ENCODE measurements at places on chromosomes 4 and X.

- peak; percentile 91 for DNase-seq
Observed at GRCh38 chrX:153662266-153662665, 11.3 kb downstream of the PNCK start.

DNA sequence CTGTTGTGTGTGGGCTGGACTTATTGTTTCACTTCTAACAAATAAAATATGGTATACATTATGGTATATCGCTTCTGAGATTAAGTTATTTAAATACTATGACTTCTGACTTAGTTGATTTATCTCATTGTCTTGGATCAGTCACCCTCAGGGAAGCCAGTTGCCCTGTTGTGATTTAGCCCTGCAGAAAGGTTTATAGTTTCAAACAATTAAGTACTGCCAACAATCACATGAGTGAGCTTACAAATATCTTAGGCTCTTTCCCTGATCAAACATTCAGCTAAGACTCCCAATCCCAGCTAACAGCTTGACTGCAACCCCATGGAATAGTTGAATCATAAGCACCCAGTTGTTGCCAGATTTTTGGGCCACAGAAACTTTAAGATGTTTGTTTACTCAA, 85.4 kb downstream of the MAGEC1 start:
- DNase-seq = no peak

GRCh38 chr4:20486433-20486832, 213.8 kb upstream of the PACRGL start:
- DNase-seq = no peak

- DNase-seq = peak; percentile 10
Observed at GRCh38 chr4:148557793-148558192, 115.6 kb upstream of the NR3C2 start.

GRCh38 chr4:8105306-8106100, 53.1 kb downstream of the ABLIM2 start:
- no peak for DNase-seq

DNA sequence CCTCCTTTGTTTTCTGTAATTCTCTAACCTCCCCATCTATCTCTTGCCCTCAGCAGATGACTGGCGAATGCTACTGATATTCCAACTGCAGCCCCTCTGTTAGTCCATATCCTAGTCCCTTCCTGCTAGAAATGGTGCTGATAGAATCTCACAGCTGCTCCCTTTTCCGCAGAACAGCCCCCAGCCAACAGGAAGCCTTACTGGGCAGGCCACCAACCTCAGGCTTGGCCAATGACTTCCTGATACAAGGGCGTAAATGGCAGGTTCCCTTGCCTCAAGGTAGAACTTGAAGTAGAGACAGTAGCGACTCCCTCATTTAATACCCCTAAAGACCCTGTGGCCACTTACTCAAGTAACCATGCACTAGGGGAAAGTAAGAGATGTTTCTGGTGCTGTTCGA, 26.7 kb upstream of the SLC2A9 start:
- DNase-seq = no peak

- no peak for DNase-seq
Observed at GRCh38 chrX:112011376-112011775, 71.2 kb downstream of the TRPC5 start.

DNA sequence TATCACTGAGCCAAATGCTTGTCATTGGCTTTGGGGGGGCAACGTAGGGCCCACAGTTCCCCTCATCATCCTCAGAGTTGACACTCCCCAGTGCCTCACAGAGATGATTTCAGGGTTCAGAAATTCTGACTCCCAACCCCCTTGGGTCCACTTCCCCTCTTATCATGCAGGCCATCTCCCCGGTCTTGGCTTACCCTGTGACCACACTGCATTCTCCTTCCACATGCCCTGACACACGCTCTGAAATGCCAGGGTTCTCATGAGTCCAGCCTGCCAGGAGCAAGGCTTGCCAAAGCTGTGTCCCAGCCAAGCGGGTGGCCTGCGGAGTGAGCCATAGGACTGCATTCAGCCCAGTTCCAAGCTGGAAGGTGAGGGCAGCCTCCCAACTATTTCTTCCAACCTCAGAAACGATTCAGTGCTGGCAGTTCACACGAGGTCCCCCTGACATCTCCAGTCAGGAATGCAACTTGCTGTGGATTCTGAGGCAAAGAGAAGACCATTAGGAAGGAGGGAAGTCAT, 101.2 kb downstream of the SMIM20 start:
- DNase-seq = no peak

GRCh38 chr4:83065266-83065665, 30.3 kb downstream of the COPS4 start:
- peak; percentile 31 for DNase-seq

- no peak for DNase-seq
Observed at GRCh38 chrX:9767375-9767774, 1.7 kb upstream of the GPR143 start.

DNA sequence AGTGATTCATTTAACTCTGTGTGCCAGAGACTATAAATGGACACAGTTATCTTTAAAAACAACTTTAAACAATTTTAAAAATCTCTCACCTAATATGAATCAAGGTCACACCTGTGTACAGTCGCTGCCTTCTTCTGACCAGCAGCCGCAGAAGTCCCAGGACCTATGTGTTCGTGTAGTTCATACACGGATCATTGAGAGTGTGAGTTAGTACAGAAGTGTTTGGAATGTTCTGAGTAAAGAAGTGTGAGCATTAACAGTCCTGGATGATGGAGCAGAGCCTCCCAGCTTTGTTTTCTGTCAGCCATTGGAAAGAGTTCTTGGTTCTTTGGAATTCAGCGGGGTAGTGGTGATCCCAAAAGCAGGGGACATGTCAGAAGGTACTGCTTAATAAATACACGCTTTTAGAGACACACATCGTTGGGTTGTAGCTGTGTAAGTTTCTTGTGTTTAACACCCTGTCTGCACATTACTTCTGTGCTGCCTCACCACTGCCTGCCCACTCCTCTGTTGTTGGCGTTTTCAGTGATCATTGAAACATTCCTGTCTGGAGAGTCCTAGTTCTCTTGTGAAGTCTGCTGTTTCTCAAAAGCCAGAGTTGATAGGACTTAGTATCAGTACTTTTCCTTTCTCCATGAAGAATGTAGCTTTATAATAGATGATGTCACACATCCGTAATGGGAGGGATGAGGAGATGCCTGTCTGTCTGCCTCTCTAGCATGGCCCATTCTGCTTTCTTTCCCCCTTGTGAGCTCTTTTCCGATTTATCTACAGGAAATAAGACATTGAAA, 90.6 kb downstream of the PTTG2 start:
- no peak for DNase-seq

GRCh38 chr4:183860731-183861130, 44.4 kb upstream of the STOX2 start:
- DNase-seq = no peak

DNA sequence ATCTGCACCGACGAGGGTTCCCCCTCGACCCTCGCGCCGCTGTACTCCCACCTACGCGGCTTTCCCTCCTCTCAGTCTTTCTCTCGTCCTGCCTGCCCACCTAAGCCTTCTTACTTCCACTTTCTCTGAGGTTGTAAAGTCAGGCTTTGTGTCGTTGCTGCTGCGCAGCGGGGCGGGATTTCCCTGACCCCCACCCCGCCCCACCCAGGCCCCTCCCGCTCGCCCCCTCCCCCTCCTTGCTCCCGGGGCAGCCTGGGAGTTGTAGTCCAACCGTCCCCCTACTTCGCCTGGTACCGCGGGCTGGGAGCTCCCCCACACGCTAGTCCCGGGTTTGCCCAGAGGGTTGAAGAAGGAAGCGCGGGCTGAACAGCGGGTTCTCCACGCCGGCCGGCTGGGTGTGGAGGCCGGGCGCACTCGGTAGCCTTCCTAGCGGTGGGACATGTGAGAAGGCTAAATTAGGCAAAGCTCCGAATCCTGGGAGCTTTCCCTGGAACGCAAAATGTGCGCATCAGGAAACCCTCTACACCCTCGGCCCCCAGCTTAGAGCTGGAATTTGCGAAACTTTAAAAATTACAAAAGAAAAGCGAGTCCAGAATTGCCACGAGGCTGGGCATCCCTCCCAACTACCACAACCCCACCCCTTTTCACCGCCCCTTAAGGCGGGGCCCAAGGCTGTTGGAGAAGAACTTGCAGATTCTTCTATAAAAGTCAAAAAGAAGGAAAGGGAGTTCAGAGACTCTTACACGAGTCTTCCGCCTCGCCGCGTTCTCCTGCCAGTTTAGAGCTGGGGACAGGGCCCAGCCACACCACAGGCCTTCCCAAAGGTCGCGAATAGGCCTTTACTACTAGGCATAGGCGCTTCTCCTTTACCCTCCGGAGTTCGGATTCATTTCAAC, at the start of gene ATP11C:
TSS of gene ATP11C (minus strand) at position 153 of the 896 bp plus-strand sequence. CDS start 1,011 bp downstream, outside the sequence.
- DNase-seq = peak; percentile 94

DNA sequence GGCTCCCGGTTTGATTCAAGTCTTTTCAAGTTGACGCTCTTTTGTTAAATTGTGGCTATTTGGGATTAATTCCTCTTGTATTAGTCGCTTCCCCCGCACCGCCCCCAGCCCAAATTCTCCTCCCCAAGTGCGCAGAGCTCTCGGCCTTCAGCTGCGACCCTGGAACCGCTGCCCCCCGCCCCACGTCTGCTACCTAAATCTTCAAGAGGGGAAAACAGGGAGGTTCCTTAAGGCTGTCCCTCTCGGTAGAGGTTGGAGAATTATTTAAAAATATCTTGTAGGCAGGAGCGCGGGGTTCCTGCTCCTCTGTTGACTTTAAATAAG, 860 bp upstream of the RPS6KA3 start:
- DNase-seq = no peak

- peak; percentile 49 for DNase-seq
Observed at GRCh38 chr4:41977709-41978108, 3.8 kb upstream of the DCAF4L1 start.

- no peak for DNase-seq
Observed at GRCh38 chrX:77922787-77923186, 12.3 kb downstream of the ATP7A start.

GRCh38 chr4:53781629-53782457, 190.6 kb upstream of the LNX1 start:
- no peak for DNase-seq

GRCh38 chr4:3491681-3492405, 28.7 kb downstream of the DOK7 start:
- no peak for DNase-seq

GRCh38 chr4:41888687-41889074, 46.5 kb upstream of the TMEM33 start:
- DNase-seq = no peak

All from KBM-7 (cell line).